Small intestine (tissue), 16 donors: ENCODE measurements at places on chromosomes 4 and X. TPM values are rescaled to one million over a fixed set of nuclear protein-coding genes. Genes with fewer than 3 reads are reported as not detected.
A peak's percentile ranks its signal among the peaks of the same experiment; 100 is the strongest.

The GABRG1 gene
- polyA plus RNA-seq: not detected

The GPAT3 gene
- polyA plus RNA-seq: 12.9 TPM

The SMPX gene
- polyA plus RNA-seq: 0.78 TPM

The GAGE1 gene
- not detected for polyA plus RNA-seq

The DKK2 gene
- polyA plus RNA-seq: 0.37 TPM

The ATP7A gene
- 2.3 TPM for polyA plus RNA-seq

The FRAS1 gene
- polyA plus RNA-seq: not detected

The ADH5 gene
- 172 TPM for polyA plus RNA-seq

The PNMA5 gene
- 0.07 TPM for polyA plus RNA-seq

The SMIM10L2A gene
- polyA plus RNA-seq: not detected

The NOX1 gene
- polyA plus RNA-seq: not detected

GRCh38 chr4:174581901-174582300 lies 59.6 kb upstream of the HPGD start:
- H3K36me3 ChIP-seq: no peaks in the 10 kb centered on the region
- no peak overlapping the region for H3K4me3 ChIP-seq
- no peaks in the 10 kb centered on the region for H3K27me3 ChIP-seq

DNA sequence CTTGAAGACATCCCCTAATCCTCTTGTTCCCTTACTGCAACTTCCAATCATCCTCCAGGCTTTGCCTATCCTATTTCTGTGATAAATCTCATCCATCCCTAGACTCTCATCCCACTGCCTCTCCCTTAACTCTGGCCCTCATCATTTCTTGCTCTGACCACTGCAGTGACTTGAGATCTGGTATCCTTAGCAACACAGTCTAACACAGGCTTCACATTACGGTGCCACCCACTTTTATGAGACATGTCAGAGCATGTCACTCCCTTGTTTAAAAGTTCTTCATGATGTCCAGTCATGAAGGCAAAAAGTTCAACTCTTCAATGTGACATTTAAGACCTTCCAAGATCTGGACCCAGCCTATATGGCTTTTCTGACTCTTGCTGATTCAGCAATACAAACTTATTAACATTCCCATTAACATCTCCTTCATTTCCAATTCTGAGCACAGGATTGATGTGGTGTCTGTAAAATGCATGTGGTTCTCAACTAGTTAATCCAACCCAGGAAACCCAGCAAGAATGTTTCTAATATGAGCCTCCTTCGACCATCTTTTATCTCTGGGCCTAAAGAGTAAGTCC lies 64.0 kb downstream of the OR13H1 start:
- no peak overlapping the region for H3K27ac ChIP-seq
- no peak for DNase-seq
- H3K36me3 ChIP-seq: no peaks in the 10 kb centered on the region
- H3K4me3 ChIP-seq: no peak overlapping the region
- no peaks in the 10 kb centered on the region for H3K4me1 ChIP-seq

- no peak for DNase-seq
- peaks cover 8% of the 10 kb centered on the region for H3K27me3 ChIP-seq
- no peak overlapping the region for H3K4me3 ChIP-seq
- H3K27ac ChIP-seq: no peak overlapping the region
These were observed 1.3 kb downstream of the NEXMIF start for GRCh38 chrX:74923942-74924448.

DNA sequence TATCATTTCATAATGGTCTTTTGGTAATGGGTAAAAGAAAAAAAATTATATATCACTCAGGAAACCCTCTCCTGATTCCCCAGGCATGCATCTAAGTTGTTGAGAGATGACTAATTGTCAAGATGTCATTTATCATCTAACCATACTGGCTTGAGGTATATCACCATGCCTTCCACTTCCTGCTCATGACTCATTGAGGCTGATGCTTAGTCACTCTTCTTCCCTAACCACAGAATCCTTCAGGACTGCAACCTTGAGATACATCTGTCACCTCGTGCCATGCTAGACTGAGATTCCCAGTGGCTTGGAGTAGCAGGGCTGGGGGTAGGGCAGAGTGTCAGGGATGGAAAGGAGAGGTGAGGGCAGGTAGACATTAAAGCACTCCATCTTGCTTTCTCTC lies 782.5 kb upstream of the INTU start:
- no peaks in the 10 kb centered on the region for H3K27me3 ChIP-seq
- no peak overlapping the region for H3K4me3 ChIP-seq
- H3K27ac ChIP-seq: no peak overlapping the region
- H3K4me1 ChIP-seq: no peaks in the 10 kb centered on the region

GRCh38 chrX:79270401-79270800 lies 96.7 kb downstream of the ITM2A start:
- no peak overlapping the region for H3K27ac ChIP-seq
- H3K36me3 ChIP-seq: no peaks in the 10 kb centered on the region
- H3K4me3 ChIP-seq: no peak overlapping the region
- no peaks in the 10 kb centered on the region for H3K27me3 ChIP-seq

- H3K36me3 ChIP-seq: no peaks in the 10 kb centered on the region
- H3K4me1 ChIP-seq: no peaks in the 10 kb centered on the region
- H3K27ac ChIP-seq: no peak overlapping the region
- no peak overlapping the region for H3K4me3 ChIP-seq
- DNase-seq: peak; percentile 48
These were observed 19.0 kb downstream of the TMEM47 start for GRCh38 chrX:34638116-34638515.

GRCh38 chr4:184644553-184645307 lies 4.5 kb downstream of the CASP3 start:
- H3K4me1 ChIP-seq: peaks cover 16% of the 10 kb centered on the region
- no peak overlapping the region for H3K27ac ChIP-seq
- DNase-seq: no peak

GRCh38 chrX:134653835-134654234 lies 4.4 kb downstream of the PLAC1 start:
- H3K36me3 ChIP-seq: no peaks in the 10 kb centered on the region
- H3K27me3 ChIP-seq: no peaks in the 10 kb centered on the region

- H3K4me1 ChIP-seq: no peaks in the 10 kb centered on the region
- H3K27me3 ChIP-seq: peaks cover 50% of the 10 kb centered on the region
- no peaks in the 10 kb centered on the region for H3K36me3 ChIP-seq
- no peak for DNase-seq
- H3K27ac ChIP-seq: peak overlapping the region; percentile 90
These were observed 1.6 kb downstream of the FAT4 start for GRCh38 chr4:125316401-125316790.

DNA sequence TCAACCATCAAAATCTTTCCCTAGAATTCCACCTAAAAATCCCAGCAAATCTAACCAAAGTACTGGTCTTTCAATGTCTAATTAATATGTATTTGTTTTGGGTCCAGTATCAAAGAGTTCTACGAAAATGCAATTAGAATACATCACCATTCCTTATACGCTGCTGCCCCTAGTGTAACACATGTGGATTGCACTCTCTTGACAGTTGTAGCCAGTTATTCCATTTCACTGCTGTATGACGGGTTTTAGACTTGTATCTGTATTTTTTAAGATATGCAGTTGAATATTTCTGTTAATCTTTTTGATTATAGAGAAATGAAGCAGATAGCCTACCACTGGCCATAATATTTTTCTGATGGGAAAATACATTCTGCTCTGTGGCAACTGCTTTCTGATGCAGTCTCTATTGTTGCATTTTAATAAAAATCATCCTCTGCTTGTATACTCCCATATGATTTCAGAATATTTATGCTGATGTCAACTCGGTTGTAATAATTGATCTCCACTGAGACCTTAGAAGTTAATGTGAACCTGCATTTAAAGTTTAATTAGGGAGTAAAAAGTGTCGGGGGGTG lies 17.1 kb upstream of the PAGE2B start:
- H3K27ac ChIP-seq: no peak overlapping the region
- no peaks in the 10 kb centered on the region for H3K4me1 ChIP-seq

DNA sequence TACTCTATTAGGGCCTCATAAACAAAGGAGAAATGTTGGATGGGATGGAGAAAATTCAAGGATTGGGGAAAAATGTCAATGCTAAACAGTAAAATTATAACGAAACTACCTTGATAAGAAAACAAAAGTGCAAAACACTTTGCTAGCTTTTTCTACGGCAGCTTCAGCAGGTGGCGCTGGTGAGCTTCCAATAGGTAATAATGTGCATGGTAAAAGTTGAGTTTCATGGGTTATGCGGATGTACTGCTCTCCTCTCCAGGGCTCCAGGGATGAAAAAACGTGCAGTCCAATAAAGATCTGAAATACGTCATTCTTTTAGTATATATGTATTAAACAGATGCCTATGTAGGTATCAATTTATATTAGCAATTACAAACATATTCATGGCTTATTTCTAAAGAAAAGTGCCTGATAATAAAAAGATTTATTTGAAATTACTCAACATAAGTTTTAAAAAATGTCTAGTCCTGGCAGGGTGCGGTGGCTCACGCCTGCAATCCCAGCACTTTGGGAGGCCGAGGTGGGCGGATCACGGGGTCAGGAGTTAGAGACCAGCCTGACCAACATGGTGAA lies 239.6 kb downstream of the GRXCR1 start:
- no peaks in the 10 kb centered on the region for H3K36me3 ChIP-seq
- DNase-seq: peak; percentile 51
- no peaks in the 10 kb centered on the region for H3K27me3 ChIP-seq
- H3K27ac ChIP-seq: no peak overlapping the region
- no peaks in the 10 kb centered on the region for H3K4me1 ChIP-seq

- H3K4me1 ChIP-seq: peaks cover 13% of the 10 kb centered on the region
- H3K27ac ChIP-seq: no peak overlapping the region
- no peak for DNase-seq
These were observed 6.9 kb downstream of the PLAC8 start for GRCh38 chr4:83107631-83108030.

DNA sequence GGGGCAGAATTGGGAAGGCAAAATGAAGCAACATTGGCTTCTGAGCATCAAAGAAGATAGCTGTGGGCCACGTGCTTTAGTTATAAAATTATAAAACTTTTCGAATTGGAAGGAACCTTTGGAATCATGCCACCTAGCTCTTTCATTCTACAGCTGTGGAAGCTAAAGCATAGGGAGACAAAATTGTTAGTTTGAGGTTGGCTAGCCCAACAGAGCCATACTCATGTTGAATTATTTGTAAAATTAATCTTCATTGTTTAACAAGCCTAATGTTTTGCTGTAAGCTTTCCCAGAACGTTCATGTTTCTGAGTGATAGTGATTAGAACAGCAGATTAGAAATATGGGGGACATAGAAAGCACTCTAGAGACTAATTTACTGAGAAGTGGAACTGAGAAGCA lies 35.9 kb downstream of the HHIP start:
- H3K36me3 ChIP-seq: no peaks in the 10 kb centered on the region
- DNase-seq: no peak
- H3K27ac ChIP-seq: no peak overlapping the region
- no peaks in the 10 kb centered on the region for H3K27me3 ChIP-seq
- H3K4me1 ChIP-seq: no peaks in the 10 kb centered on the region
- no peak overlapping the region for H3K4me3 ChIP-seq

DNA sequence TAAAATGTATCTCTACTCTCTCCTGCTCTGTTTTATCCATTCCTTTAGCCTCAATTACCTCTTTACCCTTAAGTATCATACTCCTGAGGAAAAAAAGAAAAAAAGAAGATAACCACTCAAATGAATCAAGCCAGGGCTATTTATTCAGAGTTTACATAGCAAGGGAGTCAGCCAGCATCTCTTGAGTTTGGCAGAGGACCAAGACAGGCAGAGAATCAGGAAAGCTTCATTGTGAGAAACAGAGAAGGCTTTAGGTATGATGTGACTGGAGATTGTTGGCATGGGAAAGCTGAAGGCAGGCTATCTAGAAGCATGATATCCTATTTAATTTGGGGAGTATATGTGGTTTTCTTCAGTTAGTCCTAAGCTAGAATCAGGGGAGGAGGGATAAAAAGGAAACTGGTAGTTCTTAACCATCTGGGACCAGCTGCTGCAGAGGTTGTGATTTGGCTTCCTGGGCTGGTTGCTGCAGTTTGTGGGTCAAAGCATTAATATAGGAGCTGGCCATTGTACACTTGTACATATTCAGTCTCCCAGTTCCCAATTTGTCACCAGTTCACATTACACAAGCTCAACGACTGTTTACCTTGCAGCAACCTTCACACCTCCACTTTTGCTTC lies 11.2 kb downstream of the APELA start:
- DNase-seq: peak; percentile 7
- no peak overlapping the region for H3K27ac ChIP-seq
- no peaks in the 10 kb centered on the region for H3K27me3 ChIP-seq
- H3K36me3 ChIP-seq: no peaks in the 10 kb centered on the region
- H3K4me3 ChIP-seq: no peak overlapping the region

GRCh38 chrX:72532366-72532765 lies 40.3 kb downstream of the HDAC8 start:
- no peaks in the 10 kb centered on the region for H3K4me1 ChIP-seq
- H3K4me3 ChIP-seq: no peak overlapping the region
- H3K27me3 ChIP-seq: no peaks in the 10 kb centered on the region
- no peaks in the 10 kb centered on the region for H3K36me3 ChIP-seq

GRCh38 chrX:10404436-10404835 lies 215.9 kb downstream of the MID1 start:
- no peak overlapping the region for H3K27ac ChIP-seq
- H3K36me3 ChIP-seq: no peaks in the 10 kb centered on the region
- no peaks in the 10 kb centered on the region for H3K27me3 ChIP-seq
- no peaks in the 10 kb centered on the region for H3K4me1 ChIP-seq
- DNase-seq: no peak

DNA sequence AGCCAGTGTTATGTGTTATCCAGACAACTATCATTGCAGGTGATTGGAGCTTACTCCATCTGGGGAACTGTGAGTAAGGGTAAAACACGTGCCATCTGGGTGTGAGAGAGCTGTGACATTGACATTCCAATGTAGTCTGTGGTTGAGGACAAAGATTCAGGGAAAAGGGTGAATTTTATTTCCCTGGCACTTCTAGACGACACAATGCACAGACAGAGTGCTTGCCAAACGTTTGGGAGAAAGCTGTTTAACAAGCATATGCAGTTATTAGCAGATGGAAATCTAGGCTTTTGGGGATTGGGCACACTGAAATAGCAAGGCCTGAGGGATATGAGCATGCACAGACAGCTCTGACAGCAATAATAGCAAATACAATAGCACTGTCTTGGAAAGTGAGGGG lies 21.3 kb upstream of the CTSO start:
- DNase-seq: no peak
- H3K27ac ChIP-seq: no peak overlapping the region
- no peaks in the 10 kb centered on the region for H3K36me3 ChIP-seq
- no peaks in the 10 kb centered on the region for H3K27me3 ChIP-seq
- no peaks in the 10 kb centered on the region for H3K4me1 ChIP-seq
- H3K4me3 ChIP-seq: no peak overlapping the region

- H3K27ac ChIP-seq: no peak overlapping the region
- peaks cover 2% of the 10 kb centered on the region for H3K36me3 ChIP-seq
- H3K4me3 ChIP-seq: no peak overlapping the region
- no peaks in the 10 kb centered on the region for H3K27me3 ChIP-seq
These were observed 45.8 kb downstream of the MGST2 start for GRCh38 chr4:139711461-139711860.

DNA sequence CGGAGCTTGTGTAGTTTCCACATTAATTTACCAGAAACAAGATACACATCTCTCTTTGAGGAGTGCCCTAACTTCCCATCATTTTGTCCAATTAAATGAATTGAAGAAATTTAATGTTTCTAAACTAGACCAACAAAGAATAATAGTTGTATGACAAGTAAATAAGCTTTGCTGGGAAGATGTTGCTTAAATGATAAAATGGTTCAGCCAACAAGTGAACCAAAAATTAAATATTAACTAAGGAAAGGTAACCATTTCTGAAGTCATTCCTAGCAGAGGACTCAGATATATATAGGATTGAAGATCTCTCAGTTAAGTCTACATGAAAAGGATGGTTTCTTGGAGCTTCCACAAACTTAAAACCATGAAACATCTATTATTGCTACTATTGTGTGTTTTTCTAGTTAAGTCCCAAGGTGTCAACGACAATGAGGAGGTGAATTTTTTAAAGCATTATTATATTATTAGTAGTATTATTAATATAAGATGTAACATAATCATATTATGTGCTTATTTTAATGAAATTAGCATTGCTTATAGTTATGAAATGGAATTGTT lies at the start of gene FGB:
TSS of gene FGB (plus strand) at position 315 of the 558 bp plus-strand sequence. CDS start at position 323, 8 bp downstream.
- no peak within 1 kb of the TSS for H3K27ac ChIP-seq
- DNase-seq: peak; percentile 42
- H3K36me3 ChIP-seq: no peaks in the 10 kb centered on the region
- H3K27me3 ChIP-seq: no peaks in the 10 kb centered on the region
- no peak within 1 kb of the TSS for H3K4me3 ChIP-seq
